ENCODE measurements at places on chromosomes 13 and 19.

- no peak for DNase-seq
Observed at GRCh38 chr19:45729800-45730290, 851 bp downstream of the FBXO46 start.

DNA sequence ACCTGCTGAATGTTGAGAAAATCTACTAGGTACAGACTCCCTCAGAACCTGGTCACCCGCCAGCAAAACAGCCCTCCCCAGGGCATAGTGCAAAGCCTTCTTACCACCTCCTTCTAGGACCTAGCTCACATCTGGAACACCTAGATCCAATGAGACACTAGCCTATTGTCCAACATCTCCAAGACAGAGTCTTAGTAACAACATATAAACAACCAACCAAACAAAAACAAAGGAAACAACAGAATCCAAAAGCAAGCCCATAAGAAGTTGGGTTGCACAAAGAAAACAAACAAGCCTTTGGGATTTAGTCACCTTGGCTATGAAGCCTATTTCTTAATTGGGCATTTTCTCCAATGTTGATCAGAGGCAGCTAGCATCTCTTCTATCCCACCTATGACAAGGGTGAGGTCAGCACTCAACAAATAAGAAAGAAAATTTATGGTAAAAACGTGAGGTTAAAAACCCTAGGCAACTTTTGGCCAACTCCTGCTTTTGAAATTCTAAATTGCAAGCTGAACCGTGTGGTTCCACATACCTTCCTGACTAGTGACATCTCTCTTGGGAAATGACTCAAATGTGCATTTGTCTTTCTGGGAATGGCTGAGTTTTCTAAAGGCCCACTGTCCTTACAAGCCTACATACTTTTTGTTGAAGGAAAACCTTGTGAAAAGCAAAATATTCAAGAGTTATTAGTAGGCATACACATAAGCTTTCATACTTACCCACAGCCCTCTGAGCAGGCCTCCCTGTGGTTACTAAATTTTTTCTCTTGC lies 66.7 kb downstream of the FAM216B start:
- no peak for DNase-seq

- no peak for DNase-seq
Observed at GRCh38 chr19:2212861-2213711, 23.0 kb downstream of the PLEKHJ1 start.

DNA sequence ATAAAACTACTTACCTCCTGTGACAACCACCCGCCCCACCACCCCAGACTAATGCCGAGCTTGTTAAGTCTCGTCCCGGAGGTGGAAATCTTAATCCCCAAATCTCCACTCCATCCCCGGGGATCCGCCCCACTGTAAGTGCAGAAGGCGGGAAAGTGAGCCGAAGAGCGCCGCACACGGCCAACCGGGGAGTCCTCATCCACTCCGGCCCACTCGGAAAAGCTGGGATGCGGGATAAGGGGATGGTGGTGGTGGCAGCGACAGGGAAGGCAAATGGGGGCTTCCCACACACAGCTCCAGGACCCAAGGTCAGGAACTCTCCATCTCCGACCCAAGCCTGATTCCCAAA lies 621 bp downstream of the FBL start:
- DNase-seq: no peak

- no peak for DNase-seq
Observed at GRCh38 chr13:97654236-97654635, 220.3 kb downstream of the RAP2A start.

Data from DMS153 (cell line).